Cortex of kidney (tissue), 1 donor: ENCODE measurements at places on chromosomes 3 and 15.

DNA sequence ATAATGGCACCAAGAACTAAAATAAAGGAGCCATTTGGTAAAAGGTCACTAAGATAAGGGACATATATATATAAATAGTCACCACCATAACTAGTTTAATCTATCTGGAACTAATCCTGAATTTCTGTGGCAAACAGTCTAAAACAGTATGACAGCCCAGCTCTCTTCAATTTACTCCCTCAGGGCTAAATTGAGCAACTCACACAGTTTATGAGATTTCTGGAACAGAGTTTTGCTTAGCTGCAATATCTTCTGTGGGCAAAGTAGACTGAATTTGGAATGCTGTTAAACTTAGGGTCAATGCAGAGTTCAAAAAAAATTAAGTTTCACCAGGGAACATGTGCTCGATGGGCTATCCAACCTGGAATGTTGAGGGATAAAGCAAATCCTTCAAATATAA, 70.1 kb upstream of the VEPH1 start:
- DNase-seq = no peak

DNA sequence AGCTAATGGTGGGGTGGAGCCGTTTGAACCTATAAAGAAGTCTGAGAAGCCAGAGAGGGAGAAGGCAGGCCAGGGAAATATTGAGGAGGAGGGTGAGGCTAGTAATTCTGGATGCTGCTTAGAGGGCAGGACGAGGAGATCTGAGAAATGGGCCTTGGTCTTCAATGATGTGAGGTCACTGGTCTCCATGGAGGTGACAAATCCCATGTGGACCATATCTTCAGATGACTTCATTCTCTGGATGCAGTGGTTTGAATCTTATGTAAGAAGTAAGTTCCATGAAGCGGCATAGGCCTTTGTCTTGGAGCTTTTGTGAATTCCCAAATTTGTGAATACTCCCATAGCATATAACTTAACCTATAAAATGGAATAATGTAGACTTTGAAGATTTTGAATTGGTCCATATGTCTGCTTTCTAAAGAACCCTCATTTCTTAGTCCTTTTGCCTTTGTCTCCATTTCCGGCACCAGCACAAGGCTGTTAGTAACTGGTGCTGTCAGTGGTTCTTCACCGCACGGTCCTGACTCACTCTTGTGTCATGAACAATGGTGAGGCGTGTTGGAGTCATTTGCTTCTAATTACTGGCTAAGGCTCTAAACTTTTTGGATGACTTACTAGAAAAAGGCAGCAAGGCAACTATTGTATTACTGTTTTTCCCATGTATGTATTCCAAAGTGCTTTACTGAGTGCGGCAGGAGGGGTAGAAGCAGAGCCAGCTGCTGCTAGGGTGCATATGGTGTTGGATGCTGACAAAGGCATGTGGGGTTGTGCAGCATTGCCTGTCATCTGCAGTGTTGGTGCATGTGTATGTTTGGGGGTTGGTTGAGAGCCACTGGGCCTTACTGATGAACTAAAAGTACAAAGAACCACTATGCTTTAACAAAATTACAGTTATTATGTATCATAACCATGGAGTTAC, 279.3 kb upstream of the C2CD4B start:
- DNase-seq = no peak

- no peak for DNase-seq
These were observed 7.6 kb downstream of the GPD1L start for GRCh38 chr3:32113981-32114545.

DNA sequence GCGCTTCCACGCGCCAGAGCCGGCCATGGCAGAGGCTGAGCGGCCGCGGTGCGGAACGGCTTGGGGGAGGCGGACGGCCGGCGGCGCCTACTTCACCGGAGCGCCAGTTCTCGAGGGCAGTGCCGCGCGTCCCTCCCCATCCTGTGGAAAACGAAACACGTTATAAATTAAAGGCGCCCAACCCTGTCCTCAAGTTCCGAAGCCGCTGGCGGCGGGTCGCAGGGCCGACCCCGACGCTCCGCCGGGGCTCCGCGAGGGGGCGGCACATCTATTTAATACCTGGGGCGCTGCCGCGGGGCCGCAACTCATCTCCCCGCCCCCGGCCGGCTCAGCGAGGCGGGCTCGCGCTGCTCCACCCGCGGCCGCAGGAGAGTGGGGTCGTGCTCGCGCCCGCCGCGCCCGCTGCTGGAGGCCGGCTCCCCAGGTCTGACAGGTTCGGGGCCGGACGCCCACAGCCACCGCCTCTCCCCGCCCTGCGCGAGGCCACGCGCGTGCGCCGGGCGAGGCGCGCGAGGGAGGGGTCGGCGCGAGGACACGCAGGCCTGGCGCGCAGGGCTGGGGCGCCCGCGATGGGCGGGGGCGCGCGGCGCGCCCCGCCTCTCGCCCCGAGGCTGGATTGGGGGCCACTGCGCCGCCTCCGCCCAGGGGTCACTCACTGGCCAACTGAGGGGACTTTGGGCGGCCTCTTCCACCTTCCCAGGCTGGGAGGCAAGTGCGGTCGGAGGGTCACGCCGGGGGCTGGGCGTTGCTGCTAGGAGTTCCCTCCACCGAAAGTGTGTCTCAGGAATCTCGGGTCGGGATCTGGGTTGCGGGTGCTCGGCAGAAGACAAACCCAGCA, at the start of gene SLC30A4:
Gene SLC30A4, minus strand, starts transcription at position 428 of the 838 bp plus-strand sequence. Its CDS starts 401 bp downstream, at position 27.
- no peak for DNase-seq

GRCh38 chr3:26375843-26376530, 246.6 kb upstream of the LRRC3B start:
- DNase-seq = no peak

- DNase-seq = no peak
These were observed 3.5 kb upstream of the SPTBN5 start for GRCh38 chr15:41897363-41897799.

GRCh38 chr3:38988955-38989354, 62.8 kb downstream of the SCN11A start:
- no peak for DNase-seq

- no peak for DNase-seq
These were observed 17.3 kb downstream of the SPATA12 start for GRCh38 chr3:57077630-57078343.

DNA sequence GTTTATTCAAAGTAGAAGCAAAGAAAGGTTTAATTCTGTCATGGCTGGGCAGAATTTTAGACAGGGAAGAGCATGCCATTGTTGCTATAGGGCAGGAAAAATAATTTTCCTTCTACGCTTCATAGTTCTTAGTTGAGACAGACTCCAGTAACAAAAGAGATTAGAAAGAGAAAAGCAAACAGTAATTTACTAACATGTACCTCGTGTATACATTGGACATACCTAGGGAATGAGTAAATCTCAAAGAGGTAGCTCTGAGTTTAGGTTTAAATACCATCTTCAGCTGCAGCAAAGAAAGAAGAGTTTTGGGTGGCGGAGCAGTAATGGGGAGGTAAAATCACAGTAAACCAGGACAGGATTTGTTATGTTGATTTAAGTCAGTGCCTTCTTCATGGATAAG, 416.1 kb downstream of the EPHA6 start:
- DNase-seq = no peak

- DNase-seq = no peak
These were observed 42.8 kb downstream of the NR2C2 start for GRCh38 chr3:14989943-14990779.

- no peak for DNase-seq
These were observed 240.0 kb downstream of the MBNL1 start for GRCh38 chr3:152508705-152509104.

GRCh38 chr15:34810443-34811129, 15.2 kb upstream of the ACTC1 start:
- no peak for DNase-seq

GRCh38 chr3:31077021-31077601, 182.7 kb upstream of the GADL1 start:
- DNase-seq = no peak

GRCh38 chr15:29805043-29805707, 17.1 kb downstream of the TJP1 start:
- no peak for DNase-seq

- DNase-seq = no peak
These were observed 17.7 kb upstream of the ADAMTS7 start for GRCh38 chr15:78828920-78829319.

GRCh38 chr3:156787001-156787400, 39.2 kb upstream of the LEKR1 start:
- no peak for DNase-seq

GRCh38 chr3:49217688-49218470, 46.5 kb downstream of the KLHDC8B start:
- no peak for DNase-seq

GRCh38 chr3:116034794-116035193, 410.5 kb downstream of the LSAMP start:
- DNase-seq = no peak

DNA sequence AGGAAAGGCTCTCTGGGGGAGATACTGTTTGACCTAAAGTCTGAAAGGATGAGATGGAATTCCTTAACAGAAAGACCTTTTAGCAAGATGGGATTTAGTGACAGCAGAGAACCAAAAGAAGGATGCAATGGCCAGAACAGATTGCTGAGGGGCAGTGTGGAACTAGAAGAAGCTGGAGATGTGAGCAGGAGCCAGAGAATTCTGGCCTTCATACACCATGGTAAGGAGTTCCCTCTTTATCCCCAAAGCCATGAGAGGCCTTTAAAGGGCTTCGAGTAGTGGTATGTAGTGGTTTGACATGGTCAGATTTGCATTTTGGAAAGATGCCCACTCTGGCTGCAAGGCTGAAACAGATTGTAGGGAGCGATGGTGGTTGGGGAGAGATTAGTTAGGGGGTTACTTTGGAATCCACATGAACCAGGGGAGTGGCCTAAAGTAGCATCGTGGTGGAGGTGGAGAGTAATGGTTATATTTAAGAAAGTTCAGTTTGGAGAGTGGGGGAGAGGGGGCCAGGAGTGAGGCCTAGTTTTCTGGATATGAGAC, 34.0 kb upstream of the NPHP3 start:
- DNase-seq = no peak

GRCh38 chr15:49301562-49301961, 121.5 kb upstream of the FGF7 start:
- DNase-seq = no peak

GRCh38 chr3:171673951-171674350, 136.3 kb downstream of the PLD1 start:
- no peak for DNase-seq

DNA sequence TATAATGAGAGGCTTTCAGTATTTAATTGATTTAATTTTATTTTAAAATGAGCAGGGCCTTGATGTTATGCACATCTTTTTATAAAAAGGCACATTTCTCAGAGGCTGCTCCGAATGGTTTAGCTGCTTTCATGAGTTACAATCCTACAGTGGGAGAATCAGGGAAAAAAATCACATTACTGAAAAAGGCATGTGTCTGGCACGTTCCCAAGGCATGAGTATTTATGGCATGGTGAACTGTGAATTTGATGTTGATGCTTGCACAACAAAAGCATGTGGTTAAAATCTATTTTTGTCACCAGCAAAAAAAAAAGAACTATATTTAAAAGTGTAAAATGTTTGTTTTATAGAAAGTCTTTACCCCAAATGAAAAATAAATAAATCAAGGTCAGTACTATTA, 485.2 kb upstream of the ROBO2 start:
- DNase-seq = no peak

- no peak for DNase-seq
These were observed 79.3 kb downstream of the EOMES start for GRCh38 chr3:27642796-27643195.

DNA sequence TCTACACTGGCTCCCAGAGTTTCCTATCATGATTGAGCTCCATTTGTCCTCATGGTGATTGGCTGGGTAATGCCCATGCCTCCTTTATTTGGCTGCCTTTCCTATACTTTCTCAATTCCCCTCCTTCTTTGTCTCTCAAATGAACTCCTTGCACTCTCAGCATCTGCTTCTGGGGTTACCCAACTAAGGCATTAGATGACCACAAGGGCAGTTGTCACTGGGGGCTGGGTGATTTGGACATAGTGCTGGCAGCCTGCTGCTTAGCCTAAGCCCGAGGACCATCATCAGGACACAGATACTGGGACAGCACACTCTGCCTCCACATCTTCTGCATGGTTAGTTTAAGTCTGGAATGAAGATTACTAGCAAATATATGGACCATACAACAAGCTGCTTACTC, 49.2 kb upstream of the LRRFIP2 start:
- no peak for DNase-seq

GRCh38 chr3:71207632-71208031, 375.9 kb downstream of the FOXP1 start:
- DNase-seq = no peak

DNA sequence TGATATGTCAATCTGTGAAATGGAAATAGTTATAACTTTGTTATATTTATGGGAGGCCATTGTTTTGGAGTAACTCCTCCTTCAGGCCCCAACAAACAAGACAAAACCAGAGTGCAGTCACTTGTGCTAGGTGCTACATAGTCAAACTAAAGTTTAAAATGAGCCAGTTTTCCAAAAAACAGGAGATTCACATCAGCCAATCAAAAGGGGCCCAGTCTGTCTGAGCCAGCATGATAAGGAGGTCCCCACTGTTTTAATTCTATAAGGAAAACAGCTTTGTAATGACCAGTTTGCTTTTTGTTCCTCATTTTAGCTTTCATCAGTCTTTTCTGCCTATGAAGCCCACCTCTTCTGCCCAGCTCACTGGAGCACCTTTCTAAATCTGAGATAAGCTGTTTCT, 94.7 kb upstream of the SLC7A14 start:
- no peak for DNase-seq

DNA sequence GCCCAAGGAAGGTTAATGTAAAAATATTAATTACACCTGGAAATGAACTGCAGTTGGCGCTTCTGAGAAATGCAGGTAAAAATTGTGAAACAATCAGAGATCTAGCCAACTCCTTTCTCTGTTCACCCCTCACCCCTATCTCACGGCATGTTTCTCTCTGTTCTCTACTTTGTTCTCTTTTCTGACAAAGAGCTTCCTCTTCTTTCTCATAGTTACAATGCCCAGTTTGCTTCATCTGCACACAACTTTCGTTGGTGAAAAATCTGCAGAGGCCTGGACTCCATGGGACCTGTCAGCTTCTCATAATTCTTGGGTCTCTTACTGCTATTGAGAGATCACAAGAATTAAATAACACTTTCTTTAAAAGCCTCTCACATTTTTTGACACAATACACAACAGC, 212.9 kb upstream of the LRRN1 start:
- no peak for DNase-seq

GRCh38 chr3:38114875-38115644, 21.9 kb downstream of the ACAA1 start:
- no peak for DNase-seq

GRCh38 chr15:87597346-87598052, 659.0 kb downstream of the NTRK3 start:
- DNase-seq = no peak

GRCh38 chr15:49831206-49831965, 210.5 kb downstream of the DTWD1 start:
- no peak for DNase-seq

GRCh38 chr15:62769604-62770003, 272.9 kb upstream of the TPM1 start:
- no peak for DNase-seq

DNA sequence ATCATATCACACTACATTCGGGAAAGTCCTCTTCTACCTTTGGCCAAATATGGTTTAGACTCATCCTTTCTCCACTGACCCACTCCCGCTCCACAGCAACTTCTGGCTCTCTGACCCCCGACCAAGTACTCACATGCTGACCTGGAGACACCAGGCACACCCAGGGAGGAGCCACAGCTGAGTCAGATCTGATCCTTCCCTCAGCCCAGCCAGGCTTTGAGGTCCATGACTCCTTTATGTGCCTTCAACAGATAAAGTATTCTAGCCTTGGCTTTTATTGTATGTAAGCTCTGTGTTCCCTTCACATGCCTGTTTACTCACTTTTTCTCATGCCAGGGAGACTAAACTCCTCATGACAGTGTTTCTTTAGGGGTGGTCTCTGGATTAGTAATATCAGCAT, 166.9 kb upstream of the UMPS start:
- DNase-seq = no peak
